ENCODE measurements at places on chromosomes 7 and 10. TPM values are rescaled to one million over a fixed set of nuclear protein-coding genes. Genes with fewer than 3 reads are reported as not detected.

GRCh38 chr10:86963341-86963919 is 4.9 kb upstream of the ADIRF start:
- DNase-seq, result no peak

GRCh38 chr7:75596727-75597614 is 104.9 kb downstream of the SPDYE5 start:
- peak; percentile 80 for DNase-seq

- DNase-seq, result no peak
These were observed 883 bp upstream of the TRA2A start for GRCh38 chr7:23532490-23533237.

GRCh38 chr7:94325122-94325475 is 69.6 kb upstream of the COL1A2 start:
- DNase-seq, result no peak

DNA sequence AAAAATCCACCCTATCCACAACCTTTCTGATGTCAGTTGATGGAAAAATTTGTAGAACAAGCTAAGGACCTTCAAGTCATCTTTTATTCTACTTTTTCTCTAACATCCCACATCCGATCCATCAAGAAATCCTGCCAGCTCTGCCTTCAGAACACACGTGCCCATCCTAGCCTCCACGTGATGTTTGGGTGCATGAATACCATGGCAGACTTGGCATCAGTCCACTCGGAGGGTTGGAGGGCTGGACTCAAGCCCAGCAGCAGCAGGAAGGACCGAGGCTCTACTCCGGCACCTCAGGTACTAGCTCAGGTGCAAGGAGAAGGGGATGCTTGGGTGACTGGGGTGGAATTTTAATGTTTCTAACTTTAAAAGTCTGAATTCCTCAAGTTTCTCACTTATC is 428.6 kb downstream of the DPP6 start:
- DNase-seq, result peak; percentile 6

The ACSM6 gene
- total RNA-seq, result not detected

- no peak for DNase-seq
These were observed 131.0 kb upstream of the PDLIM1 start for GRCh38 chr10:95421782-95422181.

- peak; percentile 81 for DNase-seq
These were observed 165.8 kb downstream of the CFTR start for GRCh38 chr7:117645481-117646165.

The GLUD1 gene
- total RNA-seq, result 126 TPM

GRCh38 chr10:68989317-68989990 is 851 bp downstream of the KIFBP start:
- no peak for DNase-seq

GRCh38 chr10:69457771-69458237 is 6.5 kb downstream of the TSPAN15 start:
- peak; percentile 57 for DNase-seq

DNA sequence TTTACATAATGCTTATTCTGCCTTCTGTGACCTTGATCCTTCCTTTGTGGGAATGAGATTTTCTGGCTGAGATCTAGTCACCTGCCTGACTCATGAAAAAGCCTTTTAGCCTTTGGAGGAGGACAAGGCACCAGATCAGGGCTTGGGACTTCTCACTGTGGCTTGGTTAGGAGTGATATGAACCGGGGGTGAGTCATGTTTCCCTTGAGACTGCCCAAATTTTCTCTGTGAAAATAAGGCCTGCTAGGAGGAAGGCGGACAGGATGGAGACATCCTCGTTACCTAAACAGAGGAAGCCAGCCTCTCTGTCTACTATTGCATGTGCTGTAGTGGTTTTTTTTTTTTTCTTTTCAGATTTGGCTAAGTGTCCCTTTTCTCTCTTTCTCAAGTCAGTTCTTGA is 57.8 kb downstream of the EVX1 start:
- DNase-seq, result peak; percentile 96

The ANXA8L1 gene
- total RNA-seq, result 0.47 TPM

- DNase-seq, result no peak
These were observed 19.3 kb downstream of the LSM5 start for GRCh38 chr7:32470871-32471270.

DNA sequence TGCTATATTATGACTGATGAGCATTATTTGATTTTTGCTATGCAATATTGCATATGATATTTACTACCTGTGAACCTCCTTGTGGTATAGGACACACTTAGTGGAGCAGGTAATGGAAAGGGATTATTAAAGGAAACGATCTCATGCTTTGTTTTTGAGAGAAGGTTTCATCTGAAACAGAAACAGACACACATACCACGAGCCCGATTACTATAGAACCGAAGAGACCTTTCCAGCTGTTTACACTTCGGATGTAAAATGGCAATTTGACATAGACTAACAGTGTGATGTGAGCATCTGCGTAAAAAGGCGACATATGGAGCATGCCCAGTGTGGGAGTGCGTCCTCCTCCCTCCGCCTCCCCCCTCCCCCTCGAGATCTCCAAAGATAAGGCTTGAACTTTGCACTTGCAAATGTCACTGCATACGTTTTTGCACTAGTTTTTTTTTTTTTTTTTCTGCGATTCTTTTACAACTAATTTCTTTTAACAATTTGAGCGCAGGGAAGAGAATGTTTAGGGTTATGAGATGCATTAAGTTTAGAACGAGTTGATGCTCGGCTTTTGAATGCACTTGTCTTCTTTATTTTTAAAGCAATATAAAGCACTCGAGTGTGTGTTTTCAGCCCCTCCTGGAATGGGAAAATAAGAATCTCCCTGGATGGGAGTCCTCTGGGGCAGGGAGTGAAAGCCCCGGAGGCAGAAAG is 251.0 kb downstream of the NSUN6 start:
- no peak for DNase-seq

The GCK gene
- total RNA-seq, result not detected

The GATA3 gene
- total RNA-seq, result 0.68 TPM

The NPSR1 gene
- total RNA-seq, result not detected

DNA sequence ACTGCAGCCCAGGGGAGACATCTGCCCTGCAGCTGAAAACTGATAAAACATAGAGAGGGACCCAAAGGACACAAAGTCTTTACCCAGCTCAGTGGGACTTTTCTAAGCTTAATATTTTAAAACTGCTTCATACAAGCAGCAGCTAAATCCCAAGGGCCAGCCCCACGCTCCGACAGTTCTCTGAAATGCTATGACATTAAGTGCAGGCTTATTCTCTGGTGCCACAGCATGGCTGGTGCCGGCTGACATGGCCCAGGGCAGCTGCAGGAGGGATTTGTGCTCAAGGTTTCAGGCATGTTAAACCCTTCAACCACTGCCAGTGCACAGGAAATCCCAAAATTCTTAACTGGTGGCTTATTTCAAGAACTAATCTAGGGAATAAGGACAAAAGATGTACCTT is 170.9 kb downstream of the PARD3 start:
- no peak for DNase-seq

DNA sequence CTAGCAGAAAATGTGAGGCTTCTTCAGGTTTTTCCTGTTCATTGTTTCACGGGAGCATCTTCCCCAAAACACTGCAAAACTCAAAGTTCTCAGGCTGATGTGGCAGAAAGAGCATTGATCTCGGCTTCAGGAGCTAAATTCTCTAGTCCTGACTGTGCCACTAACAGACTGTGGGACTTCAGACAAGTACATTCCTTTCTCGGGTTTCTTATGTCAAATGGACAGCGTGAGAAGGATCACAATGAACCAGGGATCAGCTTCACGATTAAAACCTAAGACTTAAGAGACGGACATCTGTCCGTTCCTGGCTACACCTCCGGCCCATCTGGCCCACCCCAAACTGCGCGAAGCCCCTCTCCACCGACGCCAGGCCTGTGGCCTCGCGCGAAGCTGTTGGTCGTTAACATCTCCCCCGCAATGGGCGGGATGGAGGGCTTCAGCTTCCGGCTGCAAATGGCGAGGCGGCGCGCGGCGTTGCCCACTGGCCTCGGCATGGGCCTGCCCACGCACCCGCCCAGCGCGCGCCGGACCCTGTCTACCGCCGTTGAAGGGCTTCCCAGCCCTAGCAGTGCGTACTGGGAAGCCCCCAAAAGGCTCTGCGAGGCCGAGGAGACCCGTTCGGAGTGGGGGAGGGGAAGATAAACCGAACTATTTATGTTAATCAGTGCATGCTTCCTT is 549 bp upstream of the DDX50 start:
- no peak for DNase-seq

DNA sequence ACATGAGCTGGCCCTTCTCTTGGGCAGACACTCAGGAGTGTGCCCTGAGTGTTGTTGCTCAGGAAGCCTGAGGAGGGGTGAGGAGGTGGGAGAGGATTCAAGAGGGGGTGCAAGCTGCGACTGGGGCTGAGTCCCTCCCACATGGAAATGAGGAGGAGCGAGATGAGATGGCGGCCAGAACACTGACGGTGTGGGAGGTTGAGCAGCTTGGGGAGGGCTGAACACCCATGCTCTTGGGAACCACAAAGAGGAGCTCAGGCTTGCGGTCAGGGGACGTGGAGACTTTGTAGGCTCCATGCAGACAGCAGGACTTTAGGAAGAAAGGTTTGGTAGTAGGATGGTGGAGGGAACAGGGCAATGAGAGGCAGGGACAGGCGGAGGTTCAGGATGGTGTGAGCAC is 163.2 kb upstream of the SHH start:
- DNase-seq, result no peak

- no peak for DNase-seq
These were observed 131.6 kb downstream of the NRBF2 start for GRCh38 chr10:63264617-63265221.

The POLR3A gene
- 15.8 TPM for total RNA-seq

DNA sequence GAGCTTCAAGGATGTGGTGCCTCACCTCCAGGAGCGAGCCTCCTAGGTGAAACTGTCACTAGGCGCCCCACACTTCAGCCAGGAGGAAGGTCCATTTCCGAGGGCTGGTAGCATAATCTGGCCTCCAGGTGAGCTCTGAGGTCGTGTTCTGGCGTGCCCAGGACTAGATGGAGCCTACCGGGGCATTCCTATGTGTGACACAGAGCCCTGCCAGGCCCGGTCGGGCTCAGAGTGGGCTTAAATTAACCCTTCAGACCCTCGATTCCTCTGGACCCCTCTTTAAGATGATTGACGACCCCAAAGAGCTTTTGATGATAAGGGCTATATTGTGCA is 233.1 kb downstream of the EBF3 start:
- no peak for DNase-seq

The PNLIP gene
- total RNA-seq, result not detected

- DNase-seq, result no peak
These were observed 5.5 kb upstream of the MMD2 start for GRCh38 chr7:4964506-4964905.

GRCh38 chr10:72809006-72809405 is 84.5 kb upstream of the OIT3 start:
- DNase-seq, result no peak

GRCh38 chr10:79116368-79116767 is 47.6 kb downstream of the ZMIZ1 start:
- DNase-seq, result no peak

DNA sequence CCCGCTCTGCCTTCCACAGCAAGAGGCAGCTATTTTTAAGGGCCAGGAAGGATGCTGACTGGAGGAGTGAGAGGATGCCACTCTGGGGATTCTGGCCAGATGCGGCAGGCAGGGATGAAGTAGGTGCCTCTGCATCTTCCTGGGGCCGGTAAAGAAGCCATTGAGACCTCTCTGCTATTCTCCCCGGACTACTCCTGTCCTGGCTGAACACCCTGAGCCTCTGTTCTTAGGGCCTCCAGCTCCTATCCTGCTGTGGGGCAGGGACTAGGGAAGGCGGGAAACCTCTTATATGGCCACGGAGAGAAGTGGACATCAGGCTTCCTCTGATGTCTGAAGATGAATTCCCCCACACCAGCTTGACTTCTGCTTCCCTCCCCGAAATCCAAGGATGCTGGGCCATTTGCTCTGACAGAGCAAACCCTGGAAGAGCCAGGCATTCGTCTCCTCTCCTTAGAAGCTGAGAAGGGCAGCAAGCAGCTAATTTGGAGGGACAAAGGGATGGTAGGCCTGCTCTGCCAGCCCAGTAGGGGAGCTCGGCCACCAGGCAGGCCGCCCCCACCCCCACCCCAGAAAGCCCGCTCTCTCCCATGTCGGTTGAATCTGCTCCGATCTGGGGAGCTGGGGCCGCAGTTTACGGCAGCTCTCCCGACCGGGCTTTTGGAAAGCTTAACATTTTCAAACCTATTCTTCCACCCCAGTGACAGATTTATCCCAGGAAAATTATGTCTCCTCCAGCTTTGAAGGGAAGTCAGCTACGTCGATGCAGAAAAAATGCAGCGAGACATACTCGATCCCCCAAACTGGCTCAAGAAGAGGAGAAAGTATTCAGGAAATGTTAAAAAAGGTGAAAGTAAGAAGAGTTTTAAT is 2.8 kb downstream of the FGF8 start:
- no peak for DNase-seq

- DNase-seq, result no peak
These were observed 66.3 kb downstream of the INSIG1 start for GRCh38 chr7:155363852-155364600.

The EXOC4 gene
- total RNA-seq, result 39.3 TPM

GRCh38 chr7:24980534-24981170 is 674 bp upstream of the OSBPL3 start:
- DNase-seq, result no peak

GRCh38 chr7:85191383-85191782 is 4.5 kb upstream of the SEMA3D start:
- DNase-seq, result peak; percentile 14

DNA sequence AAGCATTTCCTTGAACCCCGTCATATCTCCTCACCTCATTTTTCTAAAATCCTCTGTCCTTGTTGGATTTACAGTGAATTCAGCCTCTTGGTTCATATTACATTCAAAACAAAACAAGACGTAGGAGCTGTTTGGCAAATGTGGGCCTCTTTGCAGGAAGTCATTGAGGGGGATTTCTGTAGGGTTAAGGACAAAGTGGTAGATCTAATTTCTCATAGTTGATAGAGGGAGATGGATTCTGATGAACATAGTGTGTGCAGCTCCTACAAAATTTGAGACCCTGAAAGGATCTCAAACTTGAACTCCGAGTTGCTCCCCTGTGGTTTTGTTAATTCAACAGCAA is 682 bp downstream of the TBXAS1 start:
- DNase-seq, result no peak

The TRIL gene
- total RNA-seq, result not detected

DNA sequence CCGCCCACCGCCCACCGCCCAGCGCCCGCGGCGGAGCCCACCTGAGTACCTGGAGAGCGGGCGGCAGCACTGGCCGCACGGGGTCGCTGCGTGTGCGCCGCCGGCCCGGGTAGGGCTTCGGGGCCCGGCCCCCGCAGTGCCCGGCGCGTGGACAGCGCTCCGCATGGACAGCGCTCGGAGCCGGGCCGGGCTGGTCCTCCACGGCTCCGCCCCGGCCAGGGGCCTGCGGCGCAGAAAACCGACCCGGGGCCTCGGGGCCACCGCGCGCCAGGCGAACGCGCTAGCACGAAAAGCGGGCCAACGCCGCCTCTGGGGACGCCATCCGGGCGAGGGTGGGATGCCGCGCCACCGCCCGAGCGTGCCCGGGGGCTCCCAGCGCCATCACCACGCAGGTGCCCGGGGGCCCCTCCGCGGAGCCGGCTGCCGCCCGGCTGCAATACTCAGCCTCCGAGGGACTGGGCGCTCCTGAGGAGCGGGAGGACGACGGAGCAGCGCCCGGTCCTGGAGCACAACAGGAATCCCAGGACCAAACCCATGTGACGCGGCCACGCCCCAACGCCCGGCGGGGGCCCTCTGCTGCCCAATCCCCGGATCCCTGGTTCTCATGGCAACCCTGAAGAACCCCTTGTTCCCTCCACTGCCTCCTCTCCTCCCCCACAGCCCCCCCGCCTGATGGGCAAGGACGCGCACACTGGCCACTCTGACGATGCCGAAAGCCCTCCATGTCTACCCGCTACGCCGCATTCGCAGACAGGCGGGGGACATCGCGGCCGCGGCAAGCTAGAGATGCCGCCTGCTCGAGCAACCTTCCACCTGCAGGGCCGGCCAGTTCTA is at the start of gene GRB10:
Gene GRB10 (minus strand): TSS at position 522 of the 834 bp plus-strand sequence. CDS start 50,574 bp downstream, outside the sequence.
- DNase-seq, result no peak

Data from HT1080 (cell line).